ENCODE measurements at places on chromosomes 7 and 10. TPM values are rescaled to one million over a fixed set of nuclear protein-coding genes. Genes with fewer than 3 reads are reported as not detected.

GRCh38 chr10:61701706-61702105 is 39.0 kb downstream of the CABCOCO1 start:
- DNase-seq, result no peak

DNA sequence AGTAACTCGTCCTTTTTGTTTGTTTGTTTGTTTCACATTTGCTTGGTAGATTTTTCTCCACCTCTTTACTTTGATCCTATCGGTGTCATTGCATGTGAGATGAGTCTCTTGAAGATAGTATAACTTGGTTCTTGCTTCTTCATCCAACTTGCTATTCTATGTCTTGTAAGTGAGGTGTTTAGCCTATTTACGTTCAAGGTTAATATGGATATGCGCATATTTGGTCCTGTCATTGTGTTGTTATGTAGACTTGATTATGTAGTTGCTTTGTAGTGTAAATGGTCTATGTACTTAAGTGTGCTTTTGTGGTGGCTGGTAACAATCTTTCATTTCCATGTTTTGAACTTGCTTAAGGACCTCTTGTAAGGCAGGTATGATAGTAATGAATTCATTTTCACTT is 192.8 kb upstream of the MAGI2 start:
- no peak for DNase-seq

DNA sequence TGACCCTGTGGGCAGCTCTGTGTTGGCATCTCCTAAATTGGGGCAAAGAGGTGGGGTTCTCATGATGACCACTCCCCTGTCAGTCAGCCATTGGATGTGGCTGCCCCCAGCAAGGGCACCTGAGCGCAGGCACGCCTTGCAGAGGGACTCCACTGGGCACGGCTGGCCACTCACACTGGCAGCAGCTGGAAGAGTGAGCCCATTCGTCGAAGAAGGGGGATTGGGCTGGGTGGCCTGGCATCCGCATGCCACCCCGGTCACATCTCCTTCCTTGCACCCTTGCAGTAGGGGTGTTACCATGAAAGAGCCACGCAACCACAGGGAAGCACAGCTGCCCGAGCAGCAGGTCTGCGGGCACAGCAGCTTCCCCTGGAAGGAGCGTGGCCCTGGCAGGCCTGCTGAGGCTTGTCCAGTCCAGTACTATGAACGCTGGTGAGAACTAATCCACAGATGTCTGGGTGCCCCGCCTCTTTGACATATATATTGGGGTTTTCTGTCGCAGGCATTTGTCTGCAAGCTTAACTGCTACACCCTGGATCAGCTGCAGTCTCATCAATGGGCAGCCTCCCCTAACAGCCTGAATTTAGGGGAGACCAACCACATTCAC is 25.7 kb upstream of the GRB10 start:
- DNase-seq, result no peak

HTR7 gene
- 0.23 TPM for polyA plus RNA-seq

Measured in hepatocyte (in vitro differentiated cells).